ENCODE measurements at places on chromosomes 1 and 21.
A peak's percentile ranks its signal among the peaks of the same experiment; 100 is the strongest.

- peak; percentile 9 for DNase-seq
Observed at GRCh38 chr1:39539252-39539790, 37.3 kb downstream of the PABPC4 start.

DNA sequence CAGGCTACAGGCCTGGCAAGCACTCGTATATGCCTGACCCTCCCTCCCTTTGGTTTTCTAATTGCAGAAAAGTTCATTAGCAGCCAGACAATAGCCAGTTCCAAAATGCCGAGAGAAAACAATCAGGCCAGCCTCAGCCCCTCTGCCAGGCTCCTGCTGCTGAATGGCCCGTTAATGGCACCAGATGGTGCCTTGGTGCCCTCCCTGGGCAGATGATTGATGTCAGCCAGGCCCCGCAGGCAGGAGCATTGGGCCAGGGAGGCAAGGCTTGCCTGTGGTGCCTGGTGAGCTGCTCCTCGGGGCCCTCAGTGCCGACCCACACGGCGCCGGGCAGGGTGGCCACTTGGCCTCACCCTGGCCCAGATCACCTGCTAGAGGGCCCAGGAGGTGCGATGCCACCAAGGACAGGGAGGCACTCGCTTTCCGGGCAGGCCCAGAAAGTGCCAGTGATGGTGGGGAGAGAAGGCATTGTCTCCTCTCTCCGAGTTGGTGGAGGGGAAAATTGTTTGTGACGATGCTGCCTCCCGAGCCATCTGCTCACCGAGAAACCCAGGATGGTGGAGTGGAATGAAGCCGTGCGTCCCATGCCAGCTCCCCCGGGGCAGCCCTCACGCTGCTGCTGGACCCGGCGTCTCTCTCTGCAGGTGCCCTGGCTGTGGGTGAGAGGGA, 28.1 kb downstream of the QSOX1 start:
- no peak for DNase-seq

- DNase-seq = no peak
Observed at GRCh38 chr1:203771901-203772301, 6.9 kb downstream of the LAX1 start.

DNA sequence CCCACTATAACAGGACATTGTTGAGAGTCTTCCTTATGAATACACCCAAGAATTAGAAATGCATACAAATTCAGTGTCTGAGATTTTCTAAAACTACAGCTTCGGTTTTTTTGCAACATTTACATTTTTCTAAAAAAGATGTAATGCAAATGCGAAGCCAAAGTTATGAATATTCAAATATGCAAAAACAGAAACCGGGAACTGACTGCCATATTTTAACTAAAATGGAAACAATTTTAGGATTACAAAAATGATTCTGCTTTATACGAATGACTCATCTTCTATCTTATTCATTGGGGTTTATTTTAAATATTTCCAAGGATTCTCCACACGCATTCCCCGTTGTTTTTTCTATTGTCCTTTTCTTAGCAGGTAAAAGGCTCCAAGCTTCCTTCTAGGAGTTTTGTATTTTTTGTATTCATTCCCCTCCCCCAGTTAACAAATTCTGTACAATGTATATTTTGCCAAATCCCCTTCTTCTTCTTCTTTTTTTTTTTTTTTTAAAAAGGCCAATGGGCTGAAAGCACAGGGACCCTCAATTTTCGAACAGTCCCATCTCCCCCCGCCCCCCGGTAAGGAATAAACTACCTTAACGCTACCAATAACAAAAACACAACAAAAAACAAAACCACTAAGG, 1.0 kb downstream of the ARPC5 start:
- no peak for DNase-seq

- no peak for DNase-seq
Observed at GRCh38 chr1:206575165-206575893, 36.9 kb downstream of the EIF2D start.

DNA sequence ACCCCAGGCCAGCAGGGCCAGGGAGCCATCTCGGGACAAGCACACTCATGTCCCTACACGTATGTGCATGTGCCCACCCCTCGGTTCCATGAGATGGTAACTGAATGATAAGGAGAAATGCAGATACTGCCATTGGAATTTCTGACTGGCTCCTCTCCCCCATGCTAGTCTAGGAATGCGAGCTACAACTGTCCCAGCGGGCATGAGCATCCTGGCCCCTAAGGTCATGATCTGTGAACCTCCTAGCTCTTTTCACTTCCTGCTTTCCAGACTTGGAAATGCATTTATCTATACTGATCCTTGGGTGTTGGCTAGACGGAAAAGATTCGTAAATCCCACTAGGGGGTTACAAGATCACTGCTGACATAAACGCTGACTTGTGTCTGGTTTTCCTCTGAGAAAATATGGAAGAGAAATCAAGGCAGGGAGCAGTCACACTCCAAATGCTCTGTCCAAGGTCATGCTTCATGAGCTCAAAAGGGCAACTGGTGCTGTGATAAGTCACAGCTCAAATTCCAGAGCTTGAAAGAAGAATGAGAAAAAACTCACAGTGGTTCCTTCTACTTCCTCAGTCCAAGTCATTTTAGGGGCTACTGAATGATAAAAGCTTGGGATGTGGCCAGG, 49.8 kb downstream of the SLC45A1 start:
- no peak for DNase-seq

- DNase-seq = no peak
Observed at GRCh38 chr1:172905452-172905851, 145.3 kb downstream of the TNFSF18 start.

GRCh38 chr1:172469717-172470116, 25.8 kb upstream of the PIGC start:
- DNase-seq = no peak

- no peak for DNase-seq
Observed at GRCh38 chr1:85582687-85583591, 2.4 kb downstream of the CCN1 start.

DNA sequence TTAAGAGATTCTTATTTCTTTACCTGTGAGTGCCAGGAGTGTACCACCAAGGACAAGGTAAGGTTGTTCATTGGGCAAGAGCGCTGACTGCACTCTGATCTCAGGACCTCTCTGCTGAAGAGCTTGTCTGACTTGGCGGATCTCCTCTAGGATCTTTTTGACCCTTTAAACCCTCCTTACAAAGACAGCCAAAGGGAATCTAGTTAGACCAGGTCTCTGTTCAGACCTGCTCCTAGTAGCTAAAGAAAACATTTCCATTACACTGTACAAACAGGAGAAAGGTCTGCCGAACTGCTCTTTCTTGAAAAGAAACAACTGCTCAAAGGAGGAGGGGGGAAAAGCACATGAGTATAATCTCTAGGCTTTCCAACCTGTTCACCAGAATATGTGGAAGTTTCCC, 49.3 kb downstream of the SMYD2 start:
- no peak for DNase-seq

- DNase-seq = no peak
Observed at GRCh38 chr21:31455506-31455905, 111.4 kb upstream of the TIAM1 start.

DNA sequence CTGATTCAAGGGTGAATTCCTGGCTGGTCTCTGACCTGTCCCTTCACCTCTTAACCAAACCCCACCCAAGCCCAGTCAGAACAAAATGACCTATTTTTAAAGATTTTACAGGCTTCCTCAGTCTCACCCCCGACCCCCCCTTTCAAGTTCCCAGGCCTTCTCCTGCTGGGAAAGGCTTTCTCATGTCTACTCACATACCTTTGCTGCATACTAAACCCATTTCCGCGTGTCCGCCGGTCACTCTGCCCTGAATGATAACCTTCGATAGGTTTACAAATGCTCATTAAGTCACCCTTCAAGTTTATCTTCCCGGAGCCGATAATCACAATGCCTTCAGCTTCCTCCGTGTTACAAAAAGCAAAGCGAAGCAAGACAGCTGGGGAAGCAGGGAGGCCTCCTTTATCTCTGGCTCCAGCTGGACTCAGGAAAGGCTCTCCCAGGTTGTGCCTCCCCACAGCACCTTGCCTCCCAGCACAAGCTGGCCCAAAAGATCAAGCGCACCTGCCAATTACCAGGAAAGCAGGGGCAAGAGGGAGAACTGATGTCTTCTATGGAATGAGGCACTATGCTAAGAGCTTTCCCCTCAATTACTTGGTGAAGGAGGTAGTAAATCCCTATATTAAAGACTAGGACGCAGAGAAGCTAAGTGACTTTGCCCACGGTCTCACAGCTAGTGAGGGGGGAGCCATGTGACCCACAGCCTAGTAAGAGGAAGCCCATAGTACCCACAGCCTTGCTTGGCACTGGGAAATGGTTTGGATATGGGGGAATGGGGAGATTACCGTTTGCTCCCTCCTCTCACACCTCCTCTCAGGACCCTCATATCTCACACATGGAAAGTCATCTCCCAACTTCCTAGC, 15.9 kb downstream of the SMIM12 start:
- no peak for DNase-seq

DNA sequence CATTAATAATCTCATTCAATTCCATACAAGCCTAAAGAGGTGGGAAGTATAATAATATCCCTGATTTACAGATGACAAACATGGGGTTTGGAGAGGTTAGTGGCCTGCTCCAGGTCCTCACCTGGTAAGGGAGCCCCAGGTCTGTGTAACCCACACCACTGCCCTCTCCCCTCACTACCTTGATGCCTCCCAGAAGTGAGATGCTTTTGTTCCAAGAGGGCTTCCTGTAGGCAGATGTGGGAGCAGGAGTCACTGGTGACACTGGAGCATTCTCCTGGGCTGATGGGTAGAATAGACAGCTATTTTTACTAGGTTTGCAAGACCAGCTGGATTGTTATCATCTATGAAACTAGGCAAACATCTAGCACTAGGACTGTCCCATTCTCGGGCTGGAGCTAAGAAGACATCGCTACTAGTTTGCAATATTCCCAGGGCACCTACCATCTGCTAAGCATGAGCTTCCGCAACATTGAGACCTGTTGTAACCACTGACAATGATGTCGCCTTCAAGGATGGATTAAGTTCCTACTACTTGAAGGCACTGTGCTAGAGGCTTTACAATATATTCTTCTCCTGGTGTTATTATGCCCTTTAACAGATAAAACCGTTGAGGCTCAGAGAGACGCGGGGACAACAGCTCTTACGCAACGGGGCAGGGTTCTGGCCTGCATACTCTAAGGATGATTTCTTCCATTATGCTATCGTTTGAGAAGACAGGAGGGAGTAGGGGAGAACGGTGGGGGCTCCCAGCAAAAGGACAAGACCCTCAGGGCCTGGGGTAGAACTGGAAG, 35.0 kb downstream of the BATF3 start:
- DNase-seq = no peak

DNA sequence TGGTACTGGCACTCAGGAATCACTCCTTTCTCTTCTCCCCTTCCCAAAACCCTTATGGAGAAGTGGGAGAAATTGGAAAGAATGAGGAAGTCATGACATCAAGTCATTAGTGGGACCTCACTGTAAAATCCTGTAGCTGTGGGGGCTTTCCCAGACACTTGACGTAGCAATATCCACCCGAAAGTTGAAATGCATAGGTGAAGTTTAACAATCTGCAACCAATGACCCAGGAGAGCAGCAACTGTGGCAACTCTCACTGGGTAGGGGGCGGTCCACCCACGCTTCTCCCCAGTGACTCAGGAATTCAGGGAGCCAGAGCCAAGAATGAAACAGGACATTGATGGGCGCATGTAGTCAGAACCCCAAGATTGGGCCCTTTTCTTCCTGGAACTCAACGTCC, 27.0 kb downstream of the ABCA4 start:
- DNase-seq = no peak

GRCh38 chr1:44664730-44665370, 9.4 kb downstream of the TMEM53 start:
- no peak for DNase-seq

DNA sequence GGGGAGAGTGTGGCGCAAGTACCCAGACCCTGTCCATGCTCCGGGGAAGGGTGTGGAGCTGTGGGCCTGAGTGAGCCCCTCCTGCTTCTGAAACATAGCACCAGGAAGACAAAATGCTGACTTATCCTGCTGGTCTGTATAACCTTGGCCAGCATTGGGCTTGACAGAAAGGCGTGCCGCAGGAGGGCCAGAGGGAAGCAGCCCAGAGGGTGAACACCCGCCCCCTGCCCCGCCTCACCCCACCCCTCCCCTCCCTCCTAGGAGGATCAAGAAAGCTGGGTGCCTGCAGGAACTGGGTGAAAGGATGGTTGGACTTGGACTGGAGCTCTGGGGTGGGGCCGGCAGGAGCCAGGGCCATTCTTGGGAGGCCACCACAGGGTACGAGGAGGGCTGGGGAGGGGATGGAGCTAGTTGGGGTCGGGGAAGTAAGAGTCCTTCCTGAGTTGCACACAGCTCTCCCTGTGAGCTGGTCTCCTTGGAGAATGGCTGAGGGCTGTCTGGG, 27.1 kb downstream of the PTPRF start:
- no peak for DNase-seq

GRCh38 chr1:168300626-168301025, 19.9 kb downstream of the TBX19 start:
- no peak for DNase-seq

DNA sequence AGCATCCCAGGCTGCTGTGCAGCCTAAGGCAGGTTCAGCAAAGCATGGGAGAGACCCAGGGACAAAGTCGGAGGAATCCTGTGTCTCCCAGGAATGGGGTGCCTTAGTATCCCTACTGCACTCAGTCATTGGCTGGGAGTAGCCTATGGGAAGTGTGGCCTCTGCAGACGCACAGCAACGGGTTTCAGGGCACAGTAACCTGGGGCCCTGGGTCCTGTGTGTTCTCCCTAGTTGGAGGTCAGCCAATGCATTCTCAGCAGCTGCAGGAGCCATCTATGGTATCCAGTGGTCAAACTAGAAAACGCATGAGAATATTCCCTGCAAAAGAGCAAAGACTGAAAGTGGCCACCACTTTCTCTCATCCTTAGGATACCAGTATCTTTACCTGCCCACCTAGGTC, 13.7 kb upstream of the C1orf21 start:
- no peak for DNase-seq

DNA sequence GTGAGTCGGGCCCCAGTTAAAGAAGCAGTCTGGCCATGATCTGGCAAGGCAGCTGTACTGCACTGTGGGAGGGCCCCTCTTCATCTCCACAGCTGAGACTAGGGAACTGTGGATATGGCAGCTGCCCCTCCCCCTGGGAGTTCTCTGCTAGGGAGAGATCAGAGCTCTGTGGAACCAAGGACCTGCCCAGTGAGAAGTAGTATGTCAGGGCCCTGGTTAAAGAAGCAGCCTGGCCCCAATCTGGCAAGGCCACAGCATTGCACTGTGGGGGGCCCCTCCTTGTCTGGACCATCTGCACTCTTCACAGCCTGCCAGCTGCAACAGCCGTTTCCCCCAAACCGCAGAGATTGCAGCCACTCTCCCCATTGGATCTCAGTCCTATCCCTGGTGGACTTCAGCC, 208.5 kb downstream of the DNAH14 start:
- no peak for DNase-seq

Data from activated CD4-positive, CD25-positive, alpha-beta regulatory T cell treated with anti-CD3 and anti-CD28 coated beads, Interleukin-2, amount 50 U/mL, for 16 hours (primary cell).